GM04504 (cell line): ENCODE measurements at places on chromosomes 4 and X.

GRCh38 chr4:133275246-133275645, 126.2 kb downstream of the PCDH10 start:
- DNase-seq: no peak

DNA sequence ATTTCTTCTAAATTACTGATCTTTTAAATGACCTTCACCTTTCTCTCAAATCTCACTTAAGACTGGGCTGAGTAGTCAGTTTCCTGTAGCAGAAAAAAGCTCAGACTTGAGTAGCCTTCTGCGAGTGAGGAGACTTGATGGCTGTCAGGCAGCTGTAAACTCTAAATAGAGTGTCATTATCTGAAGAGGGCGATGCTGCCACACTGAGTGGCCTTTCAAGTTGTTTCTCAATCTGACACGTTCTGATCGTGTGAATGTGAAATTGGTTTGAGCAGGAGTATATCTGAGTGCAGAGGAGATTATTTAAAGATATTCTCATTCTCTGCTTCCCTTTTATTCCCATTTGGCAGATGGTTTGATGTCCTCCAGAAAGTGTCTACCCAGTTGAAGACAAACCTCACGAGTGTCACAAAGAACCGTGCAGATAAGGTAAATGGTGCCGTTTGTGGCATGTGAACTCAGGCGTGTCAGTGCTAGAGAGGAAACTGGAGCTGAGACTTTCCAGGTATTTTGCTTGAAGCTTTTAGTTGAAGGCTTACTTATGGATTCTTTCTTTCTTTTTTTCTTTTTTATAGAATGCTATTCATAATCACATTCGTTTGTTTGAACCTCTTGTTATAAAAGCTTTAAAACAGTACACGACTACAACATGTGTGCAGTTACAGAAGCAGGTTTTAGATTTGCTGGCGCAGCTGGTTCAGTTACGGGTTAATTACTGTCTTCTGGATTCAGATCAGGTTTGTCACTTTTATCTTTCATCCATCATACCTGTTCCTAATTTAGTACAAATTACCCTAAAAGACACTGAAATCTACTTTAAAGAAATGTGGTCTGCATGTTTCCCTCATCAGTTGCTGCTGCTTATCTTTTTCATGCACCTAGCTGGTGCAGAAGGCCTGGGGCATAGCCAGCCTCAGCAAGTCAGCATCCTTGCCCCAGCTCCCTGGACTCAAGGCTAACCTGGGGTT, 74.3 kb upstream of the MSANTD1 start:
- no peak for DNase-seq

GRCh38 chrX:24266996-24267395, 46.9 kb downstream of the SUPT20HL2 start:
- DNase-seq: no peak

GRCh38 chr4:187602339-187603092, 393.1 kb upstream of the ZFP42 start:
- peak; percentile 26 for DNase-seq

- peak; percentile 66 for DNase-seq
Observed at GRCh38 chr4:47855350-47855749, 17.5 kb upstream of the CORIN start.

GRCh38 chr4:2449051-2449450, 19.9 kb upstream of the RNF4 start:
- no peak for DNase-seq

- no peak for DNase-seq
Observed at GRCh38 chr4:81923140-81923539, 450.7 kb downstream of the HNRNPD start.

DNA sequence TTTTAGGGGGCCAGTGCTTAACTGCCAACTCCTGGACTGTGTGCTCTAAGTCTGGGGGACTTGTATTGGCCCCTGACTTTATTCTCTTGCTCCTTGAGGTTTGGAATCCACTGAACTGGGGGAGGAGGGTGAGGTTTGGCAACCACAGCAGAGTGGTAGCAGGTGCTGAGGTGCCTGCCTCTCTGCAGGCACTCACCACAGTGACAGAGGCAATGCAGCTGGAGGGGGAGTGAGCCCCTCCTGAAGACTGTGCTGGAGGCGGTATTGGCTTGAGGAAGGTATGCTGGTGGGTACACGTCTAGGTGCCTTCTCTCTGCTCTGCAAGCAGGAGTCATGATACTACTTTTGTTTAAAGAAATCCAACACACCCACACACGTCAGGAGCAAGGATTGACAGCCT, 24.6 kb downstream of the CFAP299 start:
- no peak for DNase-seq

DNA sequence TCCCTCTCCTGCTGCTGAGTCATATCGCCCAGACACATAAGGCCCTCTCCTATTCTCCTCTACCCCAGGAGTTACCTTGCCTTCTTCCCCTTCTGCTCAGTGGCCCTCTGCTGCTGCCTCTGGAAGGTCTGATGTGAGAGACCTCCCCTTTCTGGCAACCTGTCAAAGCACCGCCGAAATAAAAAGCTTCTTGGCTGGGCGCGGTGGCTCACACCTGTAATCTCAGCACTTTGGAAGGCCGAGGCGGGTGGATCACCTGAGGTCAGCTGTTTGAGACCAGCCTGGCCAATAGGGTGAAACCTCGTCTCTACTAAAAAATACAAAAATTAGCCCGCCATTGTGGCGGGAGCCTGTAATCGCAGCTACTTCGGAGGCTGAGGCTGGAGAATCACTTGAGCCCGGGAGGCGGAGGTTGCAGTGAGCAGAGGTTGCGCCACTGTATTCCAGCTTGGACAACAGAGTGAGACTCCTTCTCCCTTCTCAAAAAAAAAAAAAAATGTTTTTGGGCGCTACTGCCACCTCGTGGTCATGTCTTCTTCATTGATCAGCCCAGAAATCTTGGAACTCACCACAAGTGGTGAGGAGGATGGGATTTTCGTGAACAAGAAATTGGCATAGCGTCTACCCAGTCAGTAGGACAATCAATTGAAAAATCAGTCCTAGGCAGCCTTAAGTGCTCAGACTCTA, 8.6 kb upstream of the ZXDA start:
- DNase-seq: no peak

GRCh38 chrX:16923157-16923556, 23.3 kb upstream of the REPS2 start:
- DNase-seq: no peak

- DNase-seq: no peak
Observed at GRCh38 chrX:5051831-5052491, 1176.7 kb downstream of the NLGN4X start.

DNA sequence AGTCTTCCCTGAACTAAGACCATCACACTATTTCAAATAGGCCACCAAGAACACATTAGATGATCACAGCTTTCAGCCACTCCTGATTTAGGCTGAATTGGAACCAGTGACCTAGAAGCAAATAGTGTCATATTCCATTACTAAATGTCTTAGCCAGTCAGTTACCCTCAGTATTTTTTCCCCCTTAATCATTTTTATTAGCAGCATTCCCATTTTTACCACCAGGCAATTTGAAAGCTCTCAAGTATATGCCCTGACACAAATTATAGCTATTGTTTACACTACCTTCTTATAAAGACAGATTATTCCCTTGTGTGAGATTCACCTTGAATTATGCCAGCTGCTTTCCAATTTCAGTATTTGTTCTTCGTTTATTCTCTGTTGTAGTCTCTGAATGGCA, 1146.9 kb downstream of the PDHA2 start:
- no peak for DNase-seq

DNA sequence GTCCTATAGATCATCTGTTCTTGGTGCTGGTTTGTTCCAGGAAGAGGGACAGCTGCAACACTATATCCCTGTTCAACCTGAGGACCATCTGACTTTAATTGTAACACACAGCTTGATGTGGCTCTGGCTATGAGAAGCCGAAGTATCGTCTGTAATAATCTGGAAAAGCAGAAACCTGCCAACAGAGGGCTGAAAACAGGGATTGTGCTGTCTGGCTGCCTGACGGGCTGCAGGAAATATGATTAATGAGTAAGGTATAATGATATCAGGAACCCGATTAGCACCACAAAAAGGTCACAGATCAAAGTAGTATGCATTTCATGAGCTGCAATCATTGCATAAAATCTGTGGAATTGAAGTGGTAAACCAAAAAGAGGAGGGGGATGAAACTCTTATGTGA, 170.4 kb upstream of the MAB21L2 start:
- no peak for DNase-seq

DNA sequence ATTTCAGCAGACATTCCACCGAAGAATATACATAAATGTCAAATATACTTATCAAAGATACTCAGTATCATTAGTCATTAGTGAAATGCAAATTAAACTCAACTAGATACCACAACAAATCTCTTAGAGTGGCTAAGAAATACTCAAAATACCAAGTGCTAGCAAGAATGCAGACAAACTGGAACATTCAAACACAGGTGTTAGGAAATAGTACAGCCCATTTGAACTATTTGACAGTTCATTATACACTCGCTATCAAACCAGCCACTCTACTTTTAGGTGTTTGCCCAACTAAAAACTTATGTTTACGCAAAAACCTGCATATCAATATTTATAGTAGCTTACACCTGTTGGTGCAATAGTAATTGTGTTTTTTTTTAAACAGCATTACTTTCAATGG, 8.8 kb downstream of the ADAM29 start:
- DNase-seq: no peak

- DNase-seq: no peak
Observed at GRCh38 chr4:4800646-4801408, 58.6 kb upstream of the MSX1 start.

DNA sequence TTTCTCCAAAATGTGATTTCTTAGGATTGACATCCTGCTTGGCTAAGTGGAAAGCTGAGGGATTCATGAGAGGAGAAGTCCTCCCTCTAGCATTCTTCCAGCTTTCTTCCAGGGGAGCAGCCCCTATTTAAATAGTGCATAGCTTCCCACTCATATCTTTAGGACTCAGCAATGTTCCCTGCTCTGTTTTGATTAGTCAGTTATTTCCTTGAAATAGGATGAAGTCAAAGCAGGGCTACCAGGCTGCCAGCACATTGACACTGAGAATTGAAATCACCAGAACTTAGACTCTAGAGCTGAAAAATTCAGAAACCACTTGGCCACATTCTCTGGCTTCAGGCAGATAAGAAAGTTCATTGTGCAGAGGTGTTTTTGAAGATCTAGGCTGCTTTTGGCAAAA, 74.7 kb upstream of the SMAD1 start:
- DNase-seq: no peak

GRCh38 chr4:105210916-105211315, 64.2 kb downstream of the TET2 start:
- no peak for DNase-seq

DNA sequence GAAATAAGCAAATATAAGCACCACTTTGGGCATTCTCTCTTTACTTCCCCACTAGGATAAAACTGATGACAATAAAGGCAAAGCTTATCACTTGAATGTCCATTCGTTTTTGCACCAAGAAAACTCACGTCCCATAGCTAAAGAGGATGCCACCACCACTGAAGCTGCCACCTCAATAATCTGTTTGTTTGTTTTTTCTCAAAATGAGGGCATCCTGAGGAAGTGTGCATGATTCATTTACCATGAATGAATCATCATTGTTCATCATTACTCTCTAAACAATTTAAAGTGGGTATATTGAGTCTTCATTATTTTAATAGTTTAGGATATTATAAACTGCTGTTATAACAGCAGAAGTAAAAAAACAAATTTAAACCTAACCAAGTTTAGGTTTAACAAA, 168.2 kb downstream of the DCTD start:
- DNase-seq: no peak

- DNase-seq: no peak
Observed at GRCh38 chr4:113471146-113471860, 290.2 kb downstream of the CAMK2D start.

GRCh38 chr4:114226968-114227760, 247.7 kb upstream of the ARSJ start:
- DNase-seq: no peak

DNA sequence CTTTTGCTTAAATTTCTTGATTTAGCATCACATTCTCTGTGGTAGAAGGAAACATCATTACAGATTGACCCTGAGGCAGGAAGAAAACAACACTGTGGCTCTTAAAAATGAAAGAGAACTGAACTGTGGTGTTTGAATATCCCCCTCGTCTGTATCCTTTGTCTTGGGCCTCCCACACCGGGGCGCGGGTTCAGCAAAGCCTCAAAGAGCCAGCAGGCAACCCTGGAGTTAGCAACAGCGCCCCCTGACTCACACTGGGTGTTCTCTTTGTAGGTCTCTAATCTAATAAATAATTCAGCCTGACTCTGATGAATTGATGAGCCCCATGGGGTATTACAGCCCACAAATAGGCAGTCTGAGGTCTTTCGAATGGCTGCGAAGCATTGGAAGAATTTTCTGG, 46.1 kb upstream of the CTSO start:
- no peak for DNase-seq

DNA sequence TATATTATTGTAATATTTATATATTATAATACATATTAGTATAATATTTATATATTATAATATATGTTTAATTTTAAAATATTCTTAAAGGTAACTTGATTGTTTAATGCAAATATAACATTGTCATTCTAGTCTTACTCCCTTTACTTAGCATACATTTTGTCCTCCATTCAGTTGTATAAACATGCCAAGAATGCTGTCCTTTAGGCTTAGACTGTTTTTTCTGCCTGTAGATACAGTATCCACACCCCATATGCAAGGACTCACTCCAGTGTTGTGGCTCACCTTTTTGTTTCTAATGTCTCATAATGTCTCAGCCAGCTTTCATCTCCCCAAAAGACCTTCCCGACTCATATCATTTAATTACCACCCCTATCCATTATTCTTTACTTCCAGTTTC, 2110.0 kb downstream of the PCDH7 start:
- no peak for DNase-seq

- no peak for DNase-seq
Observed at GRCh38 chrX:30302956-30303355, 6.2 kb downstream of the NR0B1 start.

- no peak for DNase-seq
Observed at GRCh38 chrX:96314985-96315384, 369.7 kb upstream of the DIAPH2 start.

- no peak for DNase-seq
Observed at GRCh38 chrX:150648296-150648940, 44.8 kb upstream of the MTMR1 start.

DNA sequence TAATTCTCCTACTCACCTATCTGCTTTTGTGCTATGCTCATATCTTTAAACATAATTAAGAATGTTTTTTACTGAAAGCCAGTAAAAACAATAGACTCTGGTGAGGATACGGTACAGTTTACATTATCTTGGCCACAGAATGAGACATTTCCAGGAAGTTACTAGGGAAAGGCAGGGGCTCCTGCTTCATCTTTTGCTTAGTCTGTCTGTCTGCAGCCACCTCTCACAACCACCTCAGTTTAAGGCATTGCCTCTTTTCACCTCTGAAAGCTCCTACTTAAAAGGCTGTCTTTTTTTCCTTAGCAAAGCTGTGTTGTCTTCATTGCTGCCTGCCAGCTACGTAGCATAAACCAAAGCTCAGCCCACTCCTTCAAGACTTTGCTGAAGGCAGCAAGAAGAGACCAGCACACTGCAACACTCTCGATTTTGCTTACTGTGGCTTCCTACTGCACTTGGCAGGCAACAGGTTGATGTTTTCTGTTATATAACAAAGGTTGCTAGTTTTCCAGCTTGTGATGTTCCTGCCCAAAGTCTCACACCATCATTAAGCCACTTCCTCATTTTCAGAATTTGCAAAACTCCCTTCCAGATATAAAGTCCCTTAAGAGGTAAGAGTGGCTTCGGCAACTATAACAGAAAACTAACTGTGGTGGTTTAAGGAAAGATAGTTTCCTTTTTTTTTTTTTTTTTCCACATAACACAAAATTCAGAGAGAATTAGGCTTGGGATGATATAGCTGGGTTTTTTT, 432.9 kb downstream of the GRXCR1 start:
- DNase-seq: no peak
